ENCODE measurements at places on chromosomes 16 and 17.

- peak; percentile 41 for DNase-seq
Measured at GRCh38 chr17:7922845-7923628, 6.6 kb downstream of the KCNAB3 start.

DNA sequence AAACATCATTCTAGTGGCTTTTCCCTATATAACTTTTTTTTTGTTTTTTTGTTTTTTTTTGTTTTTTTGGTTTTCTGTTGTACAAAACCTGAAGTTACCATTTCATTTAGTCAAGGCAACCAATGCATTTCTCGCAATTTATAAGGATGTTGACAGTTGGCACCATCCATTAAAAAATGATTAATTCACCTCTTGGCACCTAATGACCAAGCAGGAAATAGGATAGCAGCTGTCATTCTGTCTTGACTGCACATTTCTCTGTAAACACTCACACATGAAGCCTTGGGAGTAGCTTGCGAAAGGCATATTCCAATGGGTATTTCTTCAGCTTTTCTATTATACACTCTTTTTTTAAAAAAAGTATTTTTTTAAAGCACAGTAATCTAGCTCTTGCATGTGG lies 77.5 kb downstream of the SYCE1L start:
- no peak for DNase-seq

GRCh38 chr17:46738544-46738943 lies 79.9 kb downstream of the WNT3 start:
- DNase-seq = no peak

GRCh38 chr17:38907930-38908675 lies 17.3 kb upstream of the LASP1NB start:
- no peak for DNase-seq

DNA sequence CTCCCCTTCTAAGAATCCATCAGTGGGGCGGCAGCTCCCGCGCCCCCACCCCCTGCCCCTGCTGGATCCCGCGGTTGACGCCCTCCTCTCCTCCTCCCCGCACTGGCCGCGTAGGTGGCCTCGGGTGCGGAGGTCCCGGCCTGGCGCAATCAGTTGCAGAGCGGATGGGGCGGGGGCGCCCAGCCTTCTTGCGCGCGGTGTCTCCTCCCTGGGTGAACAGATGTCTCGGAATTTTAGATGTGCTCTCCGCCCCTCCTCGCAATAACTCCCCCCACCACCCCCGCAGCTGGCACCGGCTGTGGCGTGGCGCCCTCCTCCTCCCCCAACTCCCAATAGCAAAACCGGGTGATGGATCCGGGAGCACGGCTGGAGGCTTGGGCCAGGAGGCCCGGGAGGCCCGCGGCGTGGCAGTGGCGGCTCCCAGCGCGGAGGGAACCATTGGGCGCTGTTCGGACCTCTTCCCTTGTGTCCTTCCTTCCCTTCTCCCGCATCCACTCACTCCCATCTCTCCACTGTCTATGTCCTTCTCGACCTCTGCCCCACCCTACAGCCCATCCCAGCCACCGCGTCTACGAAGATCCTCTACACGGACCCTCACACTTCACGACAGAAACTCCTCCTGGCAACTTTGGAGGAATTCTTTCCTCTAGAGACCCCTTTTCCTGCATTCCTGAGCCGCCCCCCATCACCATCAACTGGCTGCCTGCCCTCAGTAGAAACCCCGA lies 11.0 kb downstream of the NEUROD2 start:
- no peak for DNase-seq

- DNase-seq = peak; percentile 38
Measured at GRCh38 chr16:29852654-29853053, 10.4 kb downstream of the CDIPT start.

GRCh38 chr17:52420555-52421078 lies 262.1 kb upstream of the CA10 start:
- no peak for DNase-seq

DNA sequence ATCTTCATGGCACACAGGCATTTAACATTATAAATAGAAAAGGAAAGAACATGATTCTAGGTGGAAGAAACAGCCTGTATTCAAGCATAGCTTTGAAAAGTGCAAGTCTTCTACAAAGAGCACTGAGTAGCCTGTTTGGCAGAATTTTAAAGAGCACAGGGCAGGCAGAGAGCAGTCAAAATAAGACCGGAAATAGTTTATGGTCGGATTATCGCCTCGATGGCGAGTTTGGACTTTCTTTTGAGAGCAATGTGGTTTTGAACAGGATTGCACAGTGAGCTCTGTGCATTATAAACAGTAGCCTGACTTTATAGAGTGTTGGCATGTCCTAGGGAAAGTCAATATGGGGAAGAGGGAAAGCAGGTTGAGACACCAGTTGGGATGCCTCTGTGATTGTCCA lies 6.2 kb upstream of the TMEM100 start:
- no peak for DNase-seq

DNA sequence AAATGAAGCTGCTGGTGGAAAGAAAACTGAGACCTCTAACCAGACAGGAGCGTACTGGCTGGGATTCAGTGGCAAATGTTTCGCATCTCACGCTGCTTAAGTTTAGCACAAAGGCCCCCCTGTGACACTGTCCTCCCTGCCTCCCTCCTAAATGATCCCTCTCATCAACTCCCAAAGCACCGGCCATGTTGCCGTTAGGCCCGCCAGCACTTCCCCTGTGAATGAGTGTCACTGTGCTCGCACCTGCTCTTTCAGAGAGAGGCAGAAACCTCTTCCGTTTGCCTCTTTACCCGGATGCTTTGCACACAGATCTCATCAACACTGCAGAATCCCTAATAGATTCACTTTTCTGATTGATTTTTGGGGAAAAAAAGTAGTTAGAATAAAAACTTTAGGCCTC lies 26.5 kb downstream of the MBTPS1 start:
- DNase-seq = no peak

DNA sequence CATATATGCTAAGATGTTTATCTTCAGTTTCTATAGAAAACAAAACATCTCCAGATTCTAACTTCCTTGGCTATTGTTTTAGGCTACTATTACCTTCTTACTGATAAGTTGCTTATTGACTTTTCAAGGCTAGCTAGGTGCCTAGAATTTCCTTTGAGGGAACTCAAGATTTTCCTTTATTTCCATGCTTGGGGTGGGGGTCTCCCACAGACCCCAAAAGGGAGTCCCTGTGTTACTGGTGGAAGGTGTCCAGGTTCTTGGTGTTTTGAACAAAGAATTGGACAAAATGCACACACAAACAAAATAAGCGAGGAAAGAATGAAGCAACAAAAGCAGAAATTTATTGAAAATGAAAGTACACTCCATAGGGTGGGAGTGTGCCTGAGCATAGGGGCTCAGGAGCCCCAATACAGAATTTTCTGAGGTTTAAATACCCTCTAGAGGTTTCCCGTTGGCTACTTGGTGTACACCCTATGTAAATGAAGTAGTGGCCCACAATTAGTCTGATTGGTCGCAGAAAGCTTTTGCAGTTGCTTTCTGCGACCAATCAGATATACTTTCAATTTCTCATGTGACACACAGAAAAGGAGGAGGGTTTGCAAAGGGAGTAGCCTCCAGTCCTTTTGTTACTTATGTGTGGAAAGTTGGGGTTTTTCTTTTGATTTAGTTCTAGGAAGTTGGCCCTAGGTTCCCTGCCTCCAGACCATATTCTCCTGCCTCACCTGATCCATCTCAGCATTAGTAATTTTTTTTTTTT lies 67.5 kb downstream of the MARF1 start:
- DNase-seq = no peak

DNA sequence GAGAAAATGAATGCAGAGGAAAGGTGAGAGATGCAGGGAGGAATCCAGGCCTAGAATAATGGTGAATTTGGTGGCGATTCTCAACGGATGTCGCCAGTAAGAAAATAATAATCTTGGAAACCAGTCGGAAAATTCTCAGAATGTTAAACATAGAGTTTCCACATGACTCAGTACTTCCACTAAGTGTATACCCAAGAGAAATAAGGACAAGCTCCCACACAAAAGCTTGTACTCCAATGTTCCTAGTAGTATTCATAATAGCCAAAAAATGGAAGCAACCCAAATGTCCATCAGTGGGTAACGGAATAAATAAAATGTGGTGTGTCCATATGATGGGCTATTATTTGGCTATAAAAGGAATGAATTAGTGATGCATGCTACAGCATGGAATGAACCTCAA lies 19.4 kb upstream of the ENGASE start:
- no peak for DNase-seq

- no peak for DNase-seq
Measured at GRCh38 chr17:82023447-82024241, 539 bp downstream of the LRRC45 start.

GRCh38 chr17:60745544-60745943 lies 67.9 kb downstream of the BCAS3 start:
- no peak for DNase-seq

DNA sequence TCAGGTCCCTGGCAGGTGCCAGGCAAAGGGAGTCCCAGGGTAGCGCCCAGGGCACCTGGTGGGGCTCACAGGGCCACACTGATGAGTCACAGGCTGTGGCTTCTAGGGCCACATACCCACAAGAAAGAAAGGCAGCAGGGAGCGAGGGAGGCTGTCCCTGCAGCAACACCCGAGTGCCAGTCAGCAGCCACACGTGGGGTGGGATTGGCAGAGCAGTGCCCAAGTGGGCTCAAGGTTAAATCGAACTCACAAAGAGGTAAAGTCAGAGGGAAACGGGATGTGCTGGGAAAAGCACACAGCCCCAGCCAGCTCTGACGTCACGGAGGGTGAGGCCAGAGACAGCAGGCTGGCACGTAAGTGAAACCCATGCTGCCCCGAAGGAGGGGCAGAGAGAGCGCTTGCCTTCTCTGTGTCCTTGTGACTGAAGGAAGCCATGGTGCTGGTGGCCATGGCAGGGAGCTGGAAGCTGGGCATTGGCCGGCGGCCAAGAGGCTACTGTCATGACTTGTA lies 33.8 kb downstream of the FA2H start:
- no peak for DNase-seq

DNA sequence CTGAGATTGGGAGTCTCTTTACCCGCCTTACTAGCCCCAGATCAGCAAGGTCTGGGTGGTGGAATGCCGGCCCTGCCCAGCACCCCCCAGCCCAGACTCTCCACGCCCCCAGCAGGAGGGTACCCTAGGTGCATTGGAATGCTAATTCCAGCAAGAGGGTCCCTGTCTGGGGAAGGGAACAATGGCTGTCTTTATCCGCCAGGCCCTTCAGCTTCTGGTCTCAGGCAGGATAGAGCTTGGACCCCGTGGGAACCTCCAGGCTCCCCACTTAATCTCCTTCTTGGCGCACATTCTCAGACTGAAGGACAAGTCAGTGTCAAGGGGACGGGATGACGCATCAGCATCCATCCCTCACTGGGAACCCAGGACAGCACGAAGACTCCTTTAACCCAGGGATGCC lies 85.1 kb downstream of the LITAF start:
- DNase-seq = no peak

DNA sequence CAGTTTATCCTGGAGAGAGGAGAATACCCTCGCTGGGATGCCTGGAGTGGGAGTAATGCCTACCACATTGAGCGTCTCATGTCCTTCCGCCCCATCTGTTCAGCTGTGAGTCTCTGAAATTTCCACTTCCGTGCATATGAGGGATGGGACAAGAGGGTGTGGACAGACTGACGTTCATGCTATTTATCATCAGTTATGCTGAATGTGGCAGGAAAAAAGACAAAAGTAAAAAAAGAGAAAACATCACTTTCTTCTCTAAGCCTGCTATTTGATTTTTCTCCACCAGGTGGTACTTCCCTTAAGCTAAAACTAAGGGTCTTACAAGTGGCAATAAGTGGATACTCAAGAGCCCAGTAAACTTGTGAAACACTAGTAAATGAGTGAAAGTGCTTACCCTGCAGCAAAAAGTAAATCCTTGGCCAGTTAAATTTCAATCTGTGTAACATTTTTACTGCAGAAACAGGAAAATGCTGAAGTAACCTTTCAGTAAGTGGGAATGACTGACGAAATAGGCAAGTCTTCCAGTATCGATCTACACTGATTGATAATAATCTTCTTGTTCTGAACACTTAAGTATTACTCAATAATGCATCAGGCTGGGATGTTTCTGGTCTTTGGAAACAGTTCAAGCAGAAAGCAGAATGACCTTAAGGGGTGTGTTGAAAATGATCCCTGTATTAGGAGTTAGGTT lies 5.6 kb downstream of the CRYBA1 start:
- DNase-seq = no peak

GRCh38 chr16:23838485-23839142 lies 2.8 kb downstream of the PRKCB start:
- no peak for DNase-seq

GRCh38 chr17:37405955-37406634 lies 541 bp downstream of the ACACA start:
- no peak for DNase-seq

- no peak for DNase-seq
Measured at GRCh38 chr17:10380631-10381408, 8.0 kb upstream of the MYH13 start.

DNA sequence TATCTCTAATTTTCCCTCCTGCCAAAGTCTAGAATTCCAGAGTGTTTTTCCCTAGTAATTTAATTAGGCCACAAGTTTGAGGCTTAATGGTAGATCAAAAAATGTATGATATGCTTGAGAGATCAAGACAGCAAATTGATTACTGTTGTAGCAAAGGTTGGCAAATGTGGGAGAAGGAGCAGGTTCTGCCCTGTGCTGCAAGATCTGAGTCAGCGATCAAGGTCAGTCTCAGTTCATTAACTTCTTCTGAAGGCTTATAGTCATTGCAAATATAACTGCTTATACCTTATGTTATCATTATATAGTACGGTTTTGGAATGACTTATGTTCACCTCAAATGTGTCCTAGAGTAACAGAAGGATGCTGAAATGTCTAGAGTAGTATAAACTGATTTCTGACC lies 231.1 kb upstream of the TBX2 start:
- DNase-seq = no peak

DNA sequence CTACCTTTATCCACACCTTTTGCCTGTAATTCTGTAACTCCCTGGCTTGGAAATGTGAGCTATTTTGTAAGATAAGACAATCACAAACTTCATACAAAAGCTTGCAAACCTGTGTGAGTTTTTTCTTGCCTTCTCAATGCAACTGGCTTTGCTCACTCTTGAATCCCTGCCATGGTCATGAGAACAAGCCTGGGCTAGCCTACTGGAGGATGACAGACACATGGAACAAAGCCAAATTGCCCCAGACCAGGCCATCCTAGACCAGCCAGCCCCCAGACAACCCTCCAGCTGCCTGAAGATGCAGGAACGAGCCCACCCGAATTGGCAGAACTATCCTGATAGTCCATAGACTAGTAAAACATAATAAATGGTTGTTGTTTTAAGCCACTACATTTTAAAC lies 466.6 kb upstream of the ERCC4 start:
- DNase-seq = no peak

Data from AG09319 (cell line).